Brain microvascular endothelial cell (primary cell): ENCODE measurements at places on chromosomes 7 and 10.
A peak's percentile ranks its signal among the peaks of the same experiment; 100 is the strongest.

DNA sequence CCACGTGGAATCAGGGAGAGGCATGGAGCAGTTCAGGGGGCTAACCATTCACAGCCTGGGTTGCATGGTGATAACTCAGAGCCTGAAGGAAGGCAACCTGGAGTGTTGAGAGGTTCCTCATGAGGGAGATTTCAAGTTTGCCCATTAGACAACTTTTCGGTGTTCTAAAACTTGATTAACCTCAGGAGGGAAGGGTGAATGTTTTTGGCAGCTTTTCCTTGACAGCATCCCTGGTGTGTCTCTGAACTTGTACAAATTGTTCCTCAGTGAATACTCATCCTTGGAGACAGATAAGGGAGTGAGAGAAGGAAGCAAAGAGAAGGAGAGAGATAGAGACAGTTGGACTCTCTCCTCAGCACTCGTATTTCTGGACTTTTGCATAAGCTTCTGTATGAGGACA is at the start of gene OR9A4:
Gene OR9A4, plus strand, starts transcription at position 301 of the 400 bp plus-strand sequence. CDS start 2,477 bp downstream, outside the sequence.
- no peak for DNase-seq

DNA sequence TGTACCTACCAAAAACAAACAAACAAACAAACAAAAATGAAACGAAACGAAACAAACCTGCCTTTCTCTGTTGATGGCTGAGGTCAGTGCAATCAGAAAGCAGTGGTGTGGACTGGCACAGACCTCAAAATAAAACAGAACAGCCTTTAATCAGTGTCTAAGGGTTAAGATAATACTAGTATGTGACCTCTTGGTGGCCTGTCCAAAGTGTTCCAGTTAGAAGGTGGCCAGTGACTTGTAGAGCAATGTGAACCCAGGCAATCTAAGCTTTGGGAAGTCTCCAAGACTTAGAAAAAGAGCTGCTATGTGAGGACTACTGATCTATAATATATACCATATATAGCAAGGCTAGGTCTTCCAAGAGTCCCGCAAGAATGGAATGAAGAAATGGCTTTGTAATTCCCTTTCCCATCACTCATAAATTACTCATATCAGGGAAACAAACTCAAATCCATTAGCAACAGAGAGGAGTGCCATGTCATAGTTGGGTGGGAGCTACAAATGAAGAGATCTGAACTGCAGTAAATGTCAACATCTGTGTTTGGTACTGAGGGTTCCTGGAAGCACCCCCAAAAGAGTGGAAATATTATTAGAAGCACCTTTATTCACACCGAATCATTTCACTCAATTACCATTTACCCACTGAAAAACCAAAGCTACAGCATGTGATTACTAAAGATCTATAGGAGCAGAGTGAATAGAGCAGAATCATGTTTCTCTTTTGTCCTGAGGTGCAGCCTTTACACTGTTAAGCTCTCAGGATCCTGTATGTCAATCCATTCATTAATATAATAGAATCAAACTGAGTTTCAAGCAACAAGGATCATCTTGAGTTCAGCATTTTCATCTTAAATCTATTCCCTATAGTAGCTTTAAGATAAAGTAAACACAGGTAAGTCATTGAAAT is 28.0 kb downstream of the ABLIM1 start:
- no peak for DNase-seq

- no peak for DNase-seq
These were observed 12.2 kb upstream of the PWWP2B start for GRCh38 chr10:132384618-132385388.

DNA sequence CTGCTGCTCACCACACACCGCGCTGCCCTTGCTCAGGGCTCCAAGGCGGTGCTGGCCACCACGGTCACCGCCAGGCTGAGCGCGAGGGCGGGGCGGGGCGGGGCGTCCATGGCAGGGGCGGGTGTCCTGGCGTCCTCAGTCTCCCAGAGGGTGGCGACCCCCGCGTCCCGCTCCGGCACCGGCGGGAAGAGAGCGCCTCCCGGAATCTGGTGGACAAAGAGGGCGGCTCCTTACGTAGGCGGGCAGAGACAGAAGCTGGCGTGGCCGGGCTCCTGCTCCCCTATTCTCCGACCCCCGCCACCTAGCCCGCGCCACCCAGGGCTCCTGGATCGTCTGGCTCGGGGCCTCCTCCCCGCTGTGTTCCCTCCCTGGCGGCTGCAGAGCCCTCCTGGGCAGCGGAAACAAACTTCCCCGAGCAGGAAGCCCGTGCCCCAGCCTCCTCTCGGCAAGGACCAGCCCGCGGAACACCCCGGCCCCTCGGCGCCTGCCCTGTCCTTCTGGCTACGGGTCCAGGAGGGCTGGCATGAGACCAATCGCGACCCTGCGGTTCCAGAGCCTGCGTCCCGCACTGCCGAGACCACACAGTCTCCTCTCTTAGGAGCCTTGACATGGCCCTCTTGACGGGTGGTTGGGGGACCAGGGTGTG is 133.8 kb upstream of the ZNF92 start:
- peak; percentile 2 for DNase-seq

GRCh38 chr7:158068853-158069252 is 518.8 kb downstream of the PTPRN2 start:
- no peak for DNase-seq

DNA sequence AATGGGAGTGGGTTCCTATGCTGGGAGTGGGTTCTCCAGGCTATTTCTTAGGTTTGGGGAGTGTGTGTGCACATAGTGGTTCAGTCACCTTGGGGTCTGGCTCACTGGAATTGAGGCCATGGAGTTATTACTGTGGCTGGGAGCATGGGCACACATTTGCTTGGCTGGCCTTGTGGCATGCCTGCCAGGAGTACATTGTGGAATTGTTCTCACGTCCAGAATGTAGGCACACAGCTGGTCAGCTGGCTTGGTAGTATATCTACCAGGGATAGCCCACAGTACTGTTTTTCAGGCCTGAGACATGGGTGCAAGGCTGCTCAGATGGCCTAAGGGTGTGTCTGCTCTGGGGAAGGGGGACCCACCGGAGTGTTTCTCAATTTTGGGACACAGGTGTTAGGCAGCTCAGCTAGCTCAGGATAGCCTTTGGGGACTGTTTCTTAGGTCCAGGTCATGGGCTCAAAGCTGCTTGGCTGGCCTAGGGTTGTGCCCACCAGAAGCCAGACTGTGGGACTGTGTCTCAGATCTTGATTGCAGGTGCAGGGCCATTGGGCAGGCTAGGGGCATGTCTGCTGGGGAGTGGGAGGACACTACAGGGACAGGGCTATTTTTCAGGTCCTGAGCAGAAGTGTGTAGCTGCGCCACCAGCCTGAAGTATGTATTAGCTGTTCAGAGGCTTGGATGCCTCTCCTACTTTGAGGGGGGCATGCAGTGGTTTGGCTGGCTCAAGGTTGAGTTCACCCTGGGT is 50.6 kb downstream of the TMEM168 start:
- no peak for DNase-seq

DNA sequence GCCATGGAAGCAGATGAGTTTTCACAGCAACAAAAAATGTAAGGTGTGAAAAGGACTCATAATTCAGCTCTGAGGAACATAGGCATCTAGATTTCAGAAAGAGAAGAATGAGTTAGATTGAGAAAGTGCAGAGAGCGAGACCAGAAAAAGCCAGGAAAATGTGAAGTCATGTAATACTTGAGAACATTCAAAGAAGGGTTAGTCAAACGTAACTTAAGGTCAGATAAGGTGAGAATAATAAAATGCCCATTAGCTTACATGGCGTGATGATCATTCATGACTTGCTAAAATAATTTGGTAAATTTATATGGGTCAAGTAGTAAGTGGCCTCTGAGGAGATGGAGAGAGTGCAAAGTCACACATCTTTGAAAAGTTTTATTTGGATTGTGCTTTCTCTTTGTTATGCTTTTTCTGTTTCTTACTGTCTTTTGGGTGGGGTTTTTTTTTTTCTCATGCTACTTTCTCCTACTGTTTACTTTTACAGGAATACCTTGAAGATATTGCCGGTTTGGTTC is 271.8 kb upstream of the NRG3 start:
- no peak for DNase-seq

DNA sequence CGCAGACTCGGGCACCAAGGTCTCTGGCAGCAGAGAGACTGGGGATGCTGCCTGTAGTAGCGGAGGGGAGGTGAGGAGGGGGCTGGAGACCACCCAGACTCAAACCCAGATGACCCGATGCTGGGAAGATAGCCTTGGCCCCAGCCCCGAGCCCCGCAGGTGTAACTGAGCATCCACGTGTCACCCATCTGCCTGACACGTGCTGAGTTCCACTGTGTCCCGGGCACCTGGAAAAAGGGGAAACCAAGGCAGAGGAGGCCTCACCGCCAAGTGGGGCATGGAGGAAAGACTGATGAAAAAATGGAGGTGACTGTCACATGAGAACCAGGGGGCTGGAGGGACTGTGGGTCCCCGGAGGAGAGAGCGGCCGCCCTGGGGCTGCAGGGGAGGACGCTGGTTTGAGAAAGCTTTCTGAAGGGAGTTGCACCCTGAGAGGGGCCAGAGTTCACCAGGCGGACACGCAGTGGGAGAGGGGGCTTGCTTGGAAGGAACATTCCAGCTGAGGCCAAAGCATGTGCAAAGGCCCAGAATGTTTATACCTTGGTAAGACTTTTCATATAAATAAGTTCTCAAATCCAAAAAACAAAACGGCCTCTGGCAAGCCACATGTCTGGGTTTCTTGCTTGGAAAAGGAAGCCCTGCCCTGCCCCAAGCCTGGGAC is 27.4 kb upstream of the ELN start:
- no peak for DNase-seq

DNA sequence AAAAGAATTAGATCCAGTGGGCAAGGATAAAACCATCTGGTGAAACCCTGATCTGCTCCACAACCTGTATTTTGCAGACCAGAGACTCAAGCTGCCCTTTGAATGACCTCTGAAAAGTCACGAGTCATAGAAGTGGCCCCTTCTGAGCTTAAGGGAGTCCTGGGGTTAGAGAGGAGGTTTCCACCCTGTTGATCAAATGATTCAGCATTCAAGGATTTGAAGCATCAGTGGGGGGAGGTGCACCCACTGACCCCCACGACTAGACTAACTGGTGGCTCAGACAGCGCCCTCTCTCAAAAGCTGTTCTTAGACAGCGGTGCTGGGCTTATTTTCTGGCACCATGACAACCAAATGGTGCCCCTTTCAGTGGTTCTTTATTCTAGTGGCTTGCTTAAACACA is 44.3 kb downstream of the PLCE1 start:
- DNase-seq: peak; percentile 75

DNA sequence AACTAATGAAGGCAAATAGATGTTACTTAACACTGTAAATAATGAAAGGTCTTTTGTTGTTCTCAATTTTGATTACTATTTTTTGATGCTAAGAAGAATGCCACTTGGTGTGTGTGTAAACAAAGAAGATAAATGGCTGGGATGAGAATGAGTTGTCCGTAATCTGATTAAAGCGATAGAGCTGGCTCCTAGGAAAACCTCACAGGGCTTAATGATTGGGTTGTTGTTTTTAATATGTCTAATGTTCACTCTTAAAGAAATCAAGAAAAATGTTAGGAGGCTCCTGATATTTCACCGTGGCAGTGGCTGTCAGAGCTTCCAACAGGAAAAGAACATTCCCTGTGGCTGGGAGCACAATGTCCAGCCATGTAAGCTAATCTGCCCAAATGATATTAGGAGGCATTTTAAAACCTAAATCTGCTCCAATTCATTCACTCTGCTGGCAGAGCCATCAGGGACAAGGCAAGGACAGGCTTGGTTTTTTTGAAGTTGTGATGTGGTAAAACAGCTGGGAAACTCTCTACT is 243.9 kb downstream of the SNX10 start:
- DNase-seq: no peak

GRCh38 chr7:76333511-76334101 is 25.2 kb downstream of the YWHAG start:
- no peak for DNase-seq

DNA sequence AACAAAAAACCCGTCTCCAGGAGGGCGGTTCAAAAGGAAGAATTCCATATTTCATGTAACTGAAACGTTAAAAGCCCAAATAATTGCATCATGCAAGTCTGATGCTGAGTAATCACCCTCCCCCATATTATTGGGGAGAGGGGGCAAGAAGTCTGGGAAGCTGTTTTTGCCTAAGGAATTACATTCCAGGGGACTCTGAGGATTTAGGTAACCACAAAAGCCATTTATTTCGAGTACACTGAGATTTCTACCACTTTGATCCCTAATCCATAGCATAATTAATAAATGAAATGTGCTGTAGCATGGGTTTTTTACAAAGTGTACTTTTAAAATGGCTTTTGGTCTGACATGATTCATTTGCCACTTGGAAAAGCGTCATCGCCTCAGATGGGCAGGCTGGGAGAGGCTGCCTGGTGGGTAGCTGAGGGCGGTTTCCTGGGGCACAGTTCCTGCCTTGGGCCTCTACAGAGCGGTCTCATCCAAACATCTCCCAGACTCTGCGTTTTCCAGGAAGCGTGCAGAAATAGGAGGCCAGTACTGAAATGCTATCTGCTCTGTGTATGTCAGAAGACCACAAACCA is 106.5 kb downstream of the TCF7L2 start:
- peak; percentile 66 for DNase-seq

DNA sequence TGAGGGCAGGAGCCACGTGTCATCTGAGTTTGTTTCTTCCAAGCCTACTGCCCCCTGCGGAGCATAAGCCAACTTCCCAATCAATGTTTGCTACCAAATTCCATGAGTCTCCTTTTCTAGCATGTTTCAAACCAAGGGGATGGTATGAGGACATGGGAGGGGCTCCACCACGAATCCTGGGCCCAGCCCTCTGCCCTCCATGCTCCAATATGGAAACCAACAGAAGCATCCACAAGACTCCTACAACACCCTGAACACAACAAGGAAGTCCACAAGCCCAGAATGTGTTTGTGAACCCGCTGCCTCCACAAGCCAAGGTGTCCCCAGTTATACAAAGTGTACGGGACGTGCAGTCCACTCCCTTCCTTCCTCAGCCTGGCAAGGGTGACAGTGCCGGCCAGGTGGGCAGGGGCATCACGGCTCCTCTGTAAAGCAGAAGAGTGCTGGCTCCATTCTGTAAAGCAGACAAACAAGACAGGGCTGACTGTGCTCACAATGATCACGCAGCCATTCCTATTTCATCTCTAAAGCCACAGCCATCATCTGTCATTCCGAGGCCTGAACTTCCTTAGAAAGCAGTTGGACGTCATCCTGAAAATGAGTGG is 466.1 kb downstream of the PTPRN2 start:
- DNase-seq: no peak

DNA sequence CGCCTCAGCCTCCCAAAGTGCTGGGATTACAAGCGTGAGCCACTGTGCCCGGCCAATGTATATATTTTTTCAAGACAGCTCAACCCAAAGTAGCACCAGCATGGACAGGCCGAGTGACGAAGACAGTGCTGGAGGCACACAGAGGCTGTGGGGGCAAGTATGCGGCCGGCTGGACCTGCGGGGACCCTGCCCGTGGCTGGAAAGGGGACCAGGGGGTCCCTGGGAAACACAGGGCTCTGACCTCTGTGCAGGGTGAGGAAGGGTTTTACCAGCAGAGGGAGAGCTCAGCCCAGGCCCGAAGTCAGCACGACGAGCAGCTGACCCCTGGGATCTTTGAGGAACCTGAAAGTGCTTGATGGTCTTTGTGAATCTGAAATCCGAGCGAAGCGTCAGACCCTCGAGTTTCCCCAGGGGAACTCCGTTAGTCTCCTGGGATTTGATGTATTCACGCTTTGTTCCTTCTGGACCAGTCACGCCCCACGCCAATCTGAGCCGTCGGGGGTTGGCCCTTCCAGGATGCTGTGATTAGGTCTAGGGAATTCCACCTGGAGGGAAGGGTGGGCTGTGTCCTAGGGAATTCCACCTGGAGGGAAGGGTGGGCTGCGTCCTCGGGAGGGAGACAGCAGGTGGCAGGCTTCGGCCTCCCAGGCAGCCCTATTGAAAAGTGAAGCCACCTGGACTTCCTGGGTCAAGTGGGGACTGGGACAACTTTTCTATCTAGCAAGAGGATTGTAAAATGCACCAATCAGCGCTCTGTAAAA is 10.9 kb upstream of the ZFAND2A start:
- DNase-seq: no peak

GRCh38 chr10:14613588-14613920 is 161.1 kb downstream of the FAM107B start:
- DNase-seq: no peak
